Left renal cortex interstitium (tissue), 4 donors: ENCODE measurements at places on chromosomes 12 and 14. TPM values are rescaled to one million over a fixed set of nuclear protein-coding genes. Genes with fewer than 3 reads are reported as not detected.

DNA sequence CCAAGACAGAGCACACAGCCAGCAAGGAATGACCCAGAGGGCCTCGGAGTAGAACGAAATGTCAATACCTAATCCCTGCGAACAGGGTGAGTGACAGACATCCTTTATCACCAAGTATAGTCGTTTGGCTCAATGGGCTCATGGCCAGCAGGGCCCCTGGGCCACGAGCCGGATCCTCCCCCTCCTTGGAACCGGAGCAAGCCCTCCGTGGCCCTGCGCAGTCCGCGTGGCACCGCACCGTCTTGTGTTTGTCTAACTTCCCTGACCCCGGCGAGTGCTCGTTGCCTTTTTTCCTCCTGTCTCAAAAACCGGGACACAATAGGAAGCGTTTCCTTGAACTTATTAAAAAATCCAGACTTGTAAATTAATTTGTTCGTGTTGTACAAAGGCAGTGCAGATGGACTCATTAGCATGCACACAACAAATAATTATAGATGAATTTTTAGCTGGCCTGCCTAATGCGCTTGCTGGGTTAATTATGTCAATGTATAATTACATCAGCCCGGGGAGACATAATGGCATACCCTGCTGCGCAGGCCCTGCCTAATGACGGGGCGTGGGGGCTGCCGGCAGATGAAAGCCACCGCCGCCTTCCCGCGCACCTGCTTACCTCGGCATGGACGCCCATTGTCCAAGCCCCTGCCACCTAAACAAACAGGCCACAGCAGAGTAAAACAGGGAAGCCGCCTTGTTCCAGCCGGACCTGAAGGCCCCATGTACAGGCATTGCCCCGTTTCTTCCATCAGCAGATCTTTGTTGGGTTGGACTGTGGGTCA is 81.6 kb downstream of the PHETA1 start:
- DNase-seq, result no peak

GRCh38 chr14:101590062-101590461 is 28.8 kb downstream of the DIO3 start:
- no peak for DNase-seq

DNA sequence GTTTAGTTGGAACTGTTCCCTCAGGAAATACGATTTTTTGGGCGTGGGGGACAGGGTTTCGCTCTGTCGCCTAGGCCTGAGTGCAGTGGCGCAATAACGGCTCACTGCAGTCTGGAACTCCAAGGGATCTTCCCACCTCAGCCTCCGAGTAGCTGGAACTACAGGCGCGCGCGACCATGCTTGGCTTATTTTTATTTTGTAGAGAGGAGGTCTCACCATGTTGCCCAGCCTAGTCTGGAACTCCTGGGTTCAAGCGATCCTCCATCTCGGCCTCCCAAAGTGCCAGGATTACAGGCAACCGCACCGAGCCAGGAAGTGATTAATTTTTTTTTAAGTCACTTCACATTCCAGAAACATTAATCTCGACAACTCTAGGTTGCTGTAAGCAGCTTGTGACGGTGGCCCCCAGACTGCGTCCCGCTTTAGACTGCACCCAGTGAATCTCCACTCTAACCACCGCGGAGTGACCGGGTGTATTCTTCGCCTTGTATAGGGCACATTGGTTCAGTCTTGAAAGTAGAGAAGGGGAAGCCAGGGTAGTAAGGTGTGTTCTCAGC is 830 bp upstream of the MIS18BP1 start:
- DNase-seq, result no peak

DNA sequence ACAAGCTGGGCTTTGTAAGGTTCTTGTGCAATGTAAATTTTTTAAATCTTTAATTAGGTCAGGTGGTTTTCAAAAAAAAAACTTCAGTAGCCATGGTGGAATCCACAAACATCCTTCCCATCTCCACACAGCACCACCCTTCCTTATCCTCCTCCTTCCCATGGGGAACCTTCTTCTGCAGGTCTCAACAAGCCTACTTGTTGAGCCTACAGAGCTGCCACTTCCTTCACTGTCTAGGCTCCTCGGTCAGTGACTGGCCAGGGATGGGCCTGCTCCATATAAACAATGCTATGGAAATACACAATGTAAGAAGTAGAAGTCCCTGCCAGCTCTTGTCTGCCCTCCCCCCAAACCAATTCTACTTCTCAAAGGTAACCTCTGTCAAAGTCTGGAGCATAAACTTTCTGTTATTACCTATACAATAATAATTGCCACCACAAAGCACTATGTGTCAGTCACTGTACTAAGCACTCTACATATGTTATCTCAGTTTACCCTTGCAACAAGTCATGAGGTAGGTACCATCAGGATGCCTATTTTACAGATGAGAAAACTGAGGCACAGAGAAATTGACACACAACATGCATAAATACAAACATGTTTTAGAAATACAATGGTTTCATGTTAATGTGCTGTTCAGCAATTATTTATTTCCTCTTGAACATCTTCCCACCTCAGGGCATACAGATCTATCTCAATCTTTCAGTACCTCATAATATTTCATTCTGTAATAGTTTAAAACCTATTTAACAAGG is 17.4 kb downstream of the LIMA1 start:
- DNase-seq, result no peak

GRCh38 chr12:86663173-86663572 is 407.0 kb upstream of the MGAT4C start:
- no peak for DNase-seq

- no peak for DNase-seq
Observed at GRCh38 chr12:39883411-39883810, 222.5 kb downstream of the SLC2A13 start.

- DNase-seq, result no peak
Observed at GRCh38 chr14:44339231-44339630, 167.9 kb downstream of the FSCB start.

DNA sequence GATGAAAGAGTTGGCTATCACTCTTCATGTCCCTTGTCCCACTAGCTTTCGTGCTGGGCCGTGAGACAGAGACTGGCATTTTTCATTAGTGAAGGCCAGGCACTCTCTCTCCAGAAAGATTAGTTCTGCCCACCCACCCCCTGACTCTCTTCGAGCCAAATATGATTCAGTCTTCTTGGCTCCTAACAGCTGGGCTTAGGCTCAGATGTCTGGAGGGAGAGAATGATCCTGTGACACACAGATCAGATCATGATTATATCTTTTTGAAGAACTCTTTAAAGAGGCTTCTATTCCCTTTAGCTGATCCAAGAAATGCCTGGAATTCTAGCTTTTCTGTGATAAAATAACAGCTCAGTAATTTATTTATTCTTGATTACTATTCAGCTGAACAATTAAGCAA is 5.2 kb upstream of the GNG2 start:
- no peak for DNase-seq

PCED1B gene
- 4.0 TPM for polyA plus RNA-seq

ALDH2 gene
- polyA plus RNA-seq, result 88.3 TPM

ABHD12B gene
- polyA plus RNA-seq, result 0.35 TPM
